ENCODE measurements at places on chromosomes 6 and 20. TPM values are rescaled to one million over a fixed set of nuclear protein-coding genes. Genes with fewer than 3 reads are reported as not detected.

- DNase-seq = no peak
- H3K27ac ChIP-seq = no peak overlapping the region
- H3K36me3 ChIP-seq = peaks cover 12% of the 10 kb centered on the region
Observed at GRCh38 chr6:156833755-156834154, 56.6 kb downstream of the ARID1B start.

DNA sequence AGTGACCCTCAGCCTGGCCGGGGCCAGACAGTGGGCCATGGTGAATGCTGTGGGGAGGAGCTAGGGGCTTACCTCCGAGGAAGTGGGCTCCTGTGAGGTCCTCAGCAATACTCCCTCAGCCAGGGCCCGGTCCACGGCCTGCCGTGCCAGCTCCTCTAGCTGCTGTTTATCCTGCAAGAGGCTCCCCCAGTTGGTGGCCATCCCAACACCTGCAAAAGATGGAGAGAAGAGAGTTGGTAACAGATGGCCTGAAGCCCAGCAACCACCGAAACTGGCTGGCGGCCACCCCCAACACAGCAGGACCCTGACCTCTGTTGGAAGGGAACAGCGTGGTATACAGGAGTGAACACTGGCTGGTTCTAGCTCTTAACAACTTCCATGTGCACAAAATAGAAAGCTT, 4.0 kb downstream of the GSS start:
- no peak overlapping the region for H3K27ac ChIP-seq
- no peak for DNase-seq
- H3K36me3 ChIP-seq = peaks cover 19% of the 10 kb centered on the region
- no peak overlapping the region for H3K4me3 ChIP-seq
- peaks cover 23% of the 10 kb centered on the region for H3K4me1 ChIP-seq

DNA sequence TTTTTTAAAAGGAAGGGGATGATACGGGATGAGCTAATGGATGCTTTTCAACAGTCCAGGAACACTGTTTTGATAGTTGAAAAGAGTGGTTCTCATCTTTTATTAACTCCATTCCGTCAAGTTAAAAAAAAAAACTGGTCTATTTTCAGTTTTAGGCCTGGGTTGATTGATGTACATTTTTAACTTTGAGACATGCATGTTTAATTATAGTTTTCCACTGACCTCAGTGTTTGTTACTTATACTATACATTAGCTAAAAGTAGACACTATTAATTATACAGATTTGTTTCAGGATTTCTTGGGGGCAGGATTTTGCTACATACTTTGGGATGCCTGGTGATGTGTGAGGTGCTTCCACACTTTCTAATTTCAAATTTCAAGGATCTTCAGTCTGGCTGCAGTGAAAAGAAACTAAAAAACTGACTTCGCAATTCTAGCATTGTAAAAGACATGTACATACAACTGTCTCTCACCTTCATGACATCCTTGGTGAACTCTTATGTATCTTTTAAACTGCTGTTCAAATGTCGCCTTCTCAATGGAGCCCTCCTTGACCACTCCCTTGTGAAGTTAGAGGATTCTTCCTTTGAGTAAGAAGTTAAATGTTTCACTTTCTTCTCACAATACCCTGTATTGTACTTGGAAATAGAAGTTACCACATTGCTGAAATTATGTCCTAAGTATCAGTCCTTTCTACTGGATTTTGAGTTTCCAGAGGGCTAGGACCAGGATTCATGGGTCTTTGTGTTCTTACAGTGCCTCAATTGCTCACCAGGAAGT, 101.7 kb downstream of the TSHZ2 start:
- no peak for DNase-seq
- peaks cover 8% of the 10 kb centered on the region for H3K36me3 ChIP-seq
- H3K27me3 ChIP-seq = no peaks in the 10 kb centered on the region
- peak overlapping the region; percentile 85 for H3K27ac ChIP-seq
- H3K4me3 ChIP-seq = peak overlapping the region; percentile 7

GRCh38 chr6:135004399-135004798, 50.2 kb downstream of the HBS1L start:
- DNase-seq = no peak
- H3K27ac ChIP-seq = no peak overlapping the region
- no peak overlapping the region for H3K4me3 ChIP-seq
- no peaks in the 10 kb centered on the region for H3K27me3 ChIP-seq
- H3K4me1 ChIP-seq = peaks cover 28% of the 10 kb centered on the region

DNA sequence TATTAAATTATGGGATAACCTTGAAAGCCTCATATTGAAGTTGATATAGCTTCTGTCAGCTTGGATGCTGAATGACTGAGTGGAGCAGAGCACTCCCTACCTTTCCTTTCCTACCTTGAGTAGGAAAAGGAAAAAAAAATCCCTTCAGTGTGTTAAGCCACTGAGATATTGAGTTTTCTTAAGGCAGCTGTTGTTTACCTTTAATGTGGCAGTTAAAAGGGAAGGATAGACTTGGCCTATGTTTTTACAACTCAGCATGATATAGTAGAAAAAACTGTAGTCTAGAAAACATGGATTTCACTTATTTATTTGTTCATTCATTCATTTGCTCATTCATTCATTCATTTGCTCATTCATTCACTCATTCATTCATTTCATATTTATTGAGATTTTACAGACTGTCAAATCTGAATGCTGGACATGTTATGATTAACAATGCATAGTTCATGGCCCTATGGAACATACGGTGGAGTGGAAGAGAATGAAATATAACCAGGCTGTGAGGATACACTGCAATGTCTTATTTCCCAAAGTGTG, 131.5 kb upstream of the MAN1A1 start:
- DNase-seq = no peak
- no peak overlapping the region for H3K4me3 ChIP-seq
- H3K4me1 ChIP-seq = no peaks in the 10 kb centered on the region

GRCh38 chr20:19816386-19816785, 58.3 kb downstream of the RIN2 start:
- H3K36me3 ChIP-seq = no peaks in the 10 kb centered on the region
- H3K27me3 ChIP-seq = no peaks in the 10 kb centered on the region
- DNase-seq = no peak
- no peaks in the 10 kb centered on the region for H3K4me1 ChIP-seq
- H3K27ac ChIP-seq = no peak overlapping the region
- no peak overlapping the region for H3K4me3 ChIP-seq

DNA sequence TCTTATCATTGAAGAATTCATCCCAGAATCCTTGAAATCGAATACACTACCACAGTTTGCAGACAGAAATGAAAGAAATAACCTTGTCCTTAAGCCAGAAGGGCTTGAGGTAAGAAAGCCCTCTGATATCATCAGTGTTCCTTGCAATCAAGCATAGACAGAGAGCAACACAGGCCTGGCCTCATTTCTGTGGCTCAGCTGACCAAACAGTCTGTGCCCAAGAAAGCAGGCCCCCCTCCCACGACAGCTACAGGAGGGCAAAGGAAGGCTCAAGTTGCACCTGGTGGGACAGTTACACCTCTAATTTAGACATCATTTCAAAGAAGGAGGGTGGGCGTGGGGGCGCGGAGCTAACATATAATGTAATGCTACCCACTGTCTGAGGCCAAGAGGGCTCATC, 21.6 kb downstream of the KIF16B start:
- H3K4me3 ChIP-seq = no peak overlapping the region
- H3K36me3 ChIP-seq = peaks cover 6% of the 10 kb centered on the region
- no peak for DNase-seq
- H3K27me3 ChIP-seq = no peaks in the 10 kb centered on the region
- H3K4me1 ChIP-seq = no peaks in the 10 kb centered on the region

- no peak for DNase-seq
- H3K27ac ChIP-seq = no peak overlapping the region
- no peaks in the 10 kb centered on the region for H3K4me1 ChIP-seq
- no peak overlapping the region for H3K4me3 ChIP-seq
Observed at GRCh38 chr6:125764121-125764671, 14.8 kb downstream of the HEY2 start.

- peak overlapping the region; percentile 88 for H3K27ac ChIP-seq
- H3K27me3 ChIP-seq = no peaks in the 10 kb centered on the region
- peaks cover 8% of the 10 kb centered on the region for H3K36me3 ChIP-seq
- H3K4me1 ChIP-seq = peaks cover 38% of the 10 kb centered on the region
- no peak for DNase-seq
Observed at GRCh38 chr6:5866547-5867051, 140.1 kb downstream of the NRN1 start.

- no peak for DNase-seq
- peaks cover 10% of the 10 kb centered on the region for H3K27me3 ChIP-seq
- H3K4me3 ChIP-seq = no peak overlapping the region
- no peaks in the 10 kb centered on the region for H3K4me1 ChIP-seq
- H3K27ac ChIP-seq = no peak overlapping the region
Observed at GRCh38 chr6:151111670-151112069, 128.1 kb upstream of the AKAP12 start.

DNA sequence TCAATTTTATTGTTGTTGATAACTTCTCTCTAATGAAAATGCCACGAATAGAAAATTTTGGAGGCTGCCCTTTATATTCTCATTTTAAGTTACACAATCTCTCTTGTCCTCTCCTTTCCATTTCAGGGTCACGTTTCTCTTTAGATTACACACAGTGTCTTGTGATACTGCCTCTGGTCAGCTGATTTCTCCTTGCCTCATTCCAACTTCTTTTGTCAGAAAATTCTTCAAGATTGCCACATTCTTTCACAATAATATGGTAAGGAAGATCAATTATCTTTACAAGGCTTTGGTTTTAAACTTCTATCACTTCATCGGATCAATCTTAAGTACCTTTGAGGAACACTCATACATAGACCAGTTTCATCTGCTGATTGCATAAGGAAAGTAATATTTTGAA, 370.3 kb downstream of the RFPL4B start:
- no peaks in the 10 kb centered on the region for H3K4me1 ChIP-seq
- H3K27ac ChIP-seq = no peak overlapping the region
- no peaks in the 10 kb centered on the region for H3K36me3 ChIP-seq

DNA sequence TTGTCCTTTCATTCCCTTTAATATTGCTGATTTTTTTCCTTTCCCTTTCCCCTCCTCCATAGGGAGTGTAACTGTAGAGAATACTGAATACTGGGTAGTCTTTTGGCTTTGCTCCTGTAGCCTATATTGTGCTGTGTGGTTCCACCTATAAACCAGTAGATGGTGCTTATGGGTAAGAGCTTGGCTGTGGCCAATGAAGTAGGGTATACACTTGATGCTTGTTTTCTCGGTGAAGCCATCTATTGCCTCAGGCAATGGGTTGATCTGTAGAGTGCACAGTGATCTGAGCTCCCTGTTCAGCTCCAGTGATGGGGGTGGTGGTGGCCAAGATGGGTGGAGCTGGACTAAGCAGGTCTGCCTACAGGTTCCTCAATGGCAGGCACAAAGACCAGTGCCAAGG, 203.3 kb upstream of the IMPG1 start:
- H3K27me3 ChIP-seq = no peaks in the 10 kb centered on the region
- H3K4me1 ChIP-seq = no peaks in the 10 kb centered on the region
- no peak overlapping the region for H3K4me3 ChIP-seq
- no peak overlapping the region for H3K27ac ChIP-seq
- H3K36me3 ChIP-seq = no peaks in the 10 kb centered on the region

DNA sequence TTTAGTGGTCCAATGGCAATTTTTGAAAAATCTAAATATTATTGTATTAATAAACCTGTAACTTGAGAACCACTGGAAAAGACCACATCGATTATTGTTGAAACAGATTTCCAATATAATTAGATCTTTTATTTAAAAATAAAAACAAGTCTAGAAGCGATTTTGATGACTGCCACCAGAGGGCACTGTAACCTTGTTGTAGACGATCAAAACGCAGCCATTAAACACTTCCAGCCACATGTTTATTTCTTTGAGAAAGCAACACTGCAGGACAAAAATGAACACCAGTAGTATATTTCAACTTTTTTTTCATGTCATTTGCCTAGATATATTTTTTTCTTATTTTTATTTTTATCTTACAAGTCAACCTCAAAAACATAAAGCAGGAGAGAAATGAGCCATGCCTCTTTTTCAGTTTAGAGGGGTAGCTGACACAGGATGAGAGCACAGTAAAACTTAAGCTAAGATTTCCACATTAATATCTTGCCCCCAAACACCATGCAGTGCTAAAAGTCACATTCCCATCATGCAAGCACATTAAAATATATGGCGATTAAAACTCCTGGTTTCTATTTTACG, 115.4 kb downstream of the OPRM1 start:
- DNase-seq = peak; percentile 19
- H3K36me3 ChIP-seq = peaks cover 3% of the 10 kb centered on the region
- no peak overlapping the region for H3K4me3 ChIP-seq
- peaks cover 26% of the 10 kb centered on the region for H3K4me1 ChIP-seq

DNA sequence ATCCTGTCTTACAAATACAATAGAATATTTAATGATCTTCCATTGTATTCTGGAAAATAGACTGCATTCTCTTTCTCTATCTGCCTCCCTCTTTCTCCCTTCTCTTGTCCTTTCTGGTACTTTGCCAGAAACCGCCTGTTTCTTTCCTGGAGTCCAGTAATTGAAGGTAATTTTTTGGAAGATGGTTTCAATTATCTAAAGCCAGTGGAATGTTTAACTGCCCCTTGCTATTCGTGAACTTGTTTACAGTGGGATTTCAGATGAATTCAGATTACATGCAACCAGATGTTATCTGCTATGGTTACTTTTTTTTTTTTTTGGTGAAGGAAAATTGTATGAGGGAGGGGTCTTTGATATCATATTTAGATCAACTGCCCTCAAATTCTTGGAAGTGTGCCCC, 655.5 kb upstream of the FLRT3 start:
- H3K36me3 ChIP-seq = no peaks in the 10 kb centered on the region
- no peaks in the 10 kb centered on the region for H3K4me1 ChIP-seq
- no peak overlapping the region for H3K4me3 ChIP-seq
- no peak for DNase-seq

- H3K4me1 ChIP-seq = peaks cover 6% of the 10 kb centered on the region
- H3K27me3 ChIP-seq = no peaks in the 10 kb centered on the region
- peaks cover 3% of the 10 kb centered on the region for H3K36me3 ChIP-seq
- no peak overlapping the region for H3K27ac ChIP-seq
- DNase-seq = no peak
Observed at GRCh38 chr6:5053864-5054244, 31.3 kb upstream of the PPP1R3G start.

- no peak overlapping the region for H3K4me3 ChIP-seq
- DNase-seq = no peak
- peaks cover 11% of the 10 kb centered on the region for H3K27me3 ChIP-seq
- H3K36me3 ChIP-seq = no peaks in the 10 kb centered on the region
Observed at GRCh38 chr6:56549014-56549413, 93.7 kb downstream of the DST start.

DNA sequence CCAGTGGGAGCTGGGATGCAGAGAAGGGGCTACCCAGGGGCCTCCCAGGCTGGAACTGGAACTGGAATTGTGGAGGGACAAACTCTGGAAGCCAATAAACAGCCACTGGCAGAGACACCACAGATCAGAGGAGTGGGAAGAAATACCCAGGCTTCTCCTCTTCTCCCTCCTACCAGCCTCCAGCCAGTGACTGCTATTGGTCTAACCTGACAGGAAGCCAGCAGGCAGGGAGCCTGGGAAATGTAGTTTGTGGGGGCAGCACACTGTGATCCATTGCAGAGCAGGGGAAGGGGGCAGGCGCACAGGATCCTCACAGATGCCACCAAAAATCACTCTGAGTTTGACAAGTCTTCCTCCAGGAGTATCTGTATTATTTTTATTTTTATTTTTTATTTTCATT, 12.1 kb upstream of the MLN start:
- H3K27me3 ChIP-seq = peaks cover 34% of the 10 kb centered on the region
- H3K36me3 ChIP-seq = no peaks in the 10 kb centered on the region
- DNase-seq = no peak
- H3K4me1 ChIP-seq = peaks cover 8% of the 10 kb centered on the region
- H3K4me3 ChIP-seq = no peak overlapping the region

The WFDC12 gene
- not detected for total RNA-seq

The KHDC1 gene
- 6.4 TPM for total RNA-seq

The CALHM5 gene
- total RNA-seq = not detected

The KCNQ5 gene
- 12.6 TPM for total RNA-seq

The FUCA2 gene
- 16.3 TPM for total RNA-seq

The TMEM200A gene
- 0.69 TPM for total RNA-seq

The ELOVL4 gene
- total RNA-seq = 2.1 TPM

The PAK5 gene
- total RNA-seq = not detected

The BCAS4 gene
- 9.3 TPM for total RNA-seq

The CYP21A2 gene
- total RNA-seq = 0.36 TPM

All from activated T-helper 1 cell treated with anti-CD3 and anti-CD28 coated beads, Interleukin-12 subunit alpha, Interleukin-12 subunit beta, Interleukin-2, Interleukin-4 antibody, amounts not matched to agents 30 ng/mL and 10 ng/mL and 1 ng/mL, durations not matched to agents 14 hours and 24 hours and 36 hours (primary cell).